ENCODE measurements at places on chromosomes 12 and 14.

DNA sequence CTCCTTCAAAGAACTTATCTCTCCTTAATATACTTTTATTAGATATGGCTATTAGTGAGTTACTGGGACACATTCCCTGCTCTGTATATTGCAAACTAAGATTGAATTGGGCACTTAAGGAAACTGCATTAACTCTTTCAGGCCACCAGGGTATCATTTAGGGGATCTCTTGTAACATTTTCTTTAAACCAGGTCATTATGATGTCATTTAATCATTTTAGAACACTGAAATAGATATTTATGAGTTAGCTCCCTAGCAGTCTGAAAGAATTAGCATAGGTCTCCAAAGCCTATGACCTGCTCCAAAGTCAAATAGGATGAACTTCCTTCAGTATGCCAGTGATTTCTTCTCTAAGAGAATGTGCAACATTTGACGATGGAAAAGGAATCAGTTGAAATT lies 506.9 kb downstream of the FOXG1 start:
- no peak for DNase-seq

DNA sequence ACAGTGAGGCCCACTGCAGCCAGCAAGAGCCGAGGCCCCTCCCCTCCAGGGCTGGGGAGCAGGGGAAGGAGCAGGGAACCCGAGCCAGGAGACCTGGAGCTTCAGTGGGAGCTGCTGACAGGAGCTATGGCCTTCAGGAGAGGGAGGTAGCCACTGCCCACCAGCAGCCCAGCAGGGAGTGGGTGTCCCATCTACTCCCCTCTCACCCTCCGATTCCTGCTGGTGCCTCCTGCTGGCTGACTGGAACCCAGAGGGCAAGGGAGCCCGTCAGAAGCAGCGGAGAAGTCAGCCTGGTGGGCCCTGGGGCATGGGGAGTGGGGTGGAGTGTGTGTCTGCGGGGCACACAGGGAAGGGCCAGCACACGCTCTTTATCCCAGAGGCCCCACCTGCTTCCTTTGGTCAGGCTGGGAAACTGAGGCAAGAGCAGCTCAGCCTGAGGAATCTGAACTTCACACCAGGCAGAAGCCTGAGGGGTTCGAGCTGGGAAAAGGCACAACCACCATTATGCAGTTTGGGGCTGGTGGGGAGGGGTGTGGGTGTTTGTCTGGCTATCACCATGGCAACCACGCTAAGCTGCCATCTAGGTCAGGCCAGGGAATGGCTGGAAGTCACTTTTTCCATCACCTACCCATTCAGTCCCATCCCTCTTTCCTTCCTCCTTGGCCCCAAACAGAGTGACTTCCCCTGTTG lies 36.8 kb upstream of the PLEKHG6 start:
- DNase-seq: no peak

DNA sequence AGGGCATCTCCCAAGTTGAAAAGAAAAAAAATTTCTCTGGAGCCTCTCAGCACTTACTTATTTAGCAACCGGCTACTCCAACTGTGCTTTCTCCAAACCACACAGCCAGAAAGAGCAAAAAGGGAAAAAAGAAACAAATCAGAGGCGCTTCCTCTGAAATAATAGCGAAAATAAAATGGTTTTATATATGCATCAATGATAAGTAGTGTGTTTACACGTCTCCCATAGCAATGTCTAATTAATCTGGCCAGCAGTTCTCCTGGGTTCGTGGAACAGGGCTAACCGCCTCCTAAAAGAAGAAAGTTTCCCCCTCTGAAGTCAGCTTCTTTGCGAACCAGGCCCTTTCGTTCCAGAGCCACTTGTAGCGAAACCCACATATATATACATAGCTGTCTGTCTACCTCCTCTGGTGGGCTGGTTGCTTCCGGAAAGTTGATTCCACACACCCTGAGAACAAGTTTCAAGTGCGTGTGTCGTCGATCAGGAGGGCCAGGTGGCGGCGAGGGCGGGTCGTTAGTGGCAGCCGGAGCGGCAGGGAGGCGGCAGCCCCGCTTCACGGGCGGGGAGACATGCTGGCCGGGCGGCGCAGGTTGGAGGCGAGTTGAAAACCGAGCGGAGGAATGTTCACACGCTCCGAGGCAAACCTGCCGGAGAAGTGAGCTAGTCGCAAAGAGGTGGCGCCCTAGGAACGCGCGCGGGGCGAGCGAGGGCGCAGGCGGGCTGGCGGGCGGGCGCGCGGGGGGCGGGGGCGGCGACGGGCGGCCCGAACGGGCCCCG lies 2.7 kb downstream of the PTHLH start:
- no peak for DNase-seq

DNA sequence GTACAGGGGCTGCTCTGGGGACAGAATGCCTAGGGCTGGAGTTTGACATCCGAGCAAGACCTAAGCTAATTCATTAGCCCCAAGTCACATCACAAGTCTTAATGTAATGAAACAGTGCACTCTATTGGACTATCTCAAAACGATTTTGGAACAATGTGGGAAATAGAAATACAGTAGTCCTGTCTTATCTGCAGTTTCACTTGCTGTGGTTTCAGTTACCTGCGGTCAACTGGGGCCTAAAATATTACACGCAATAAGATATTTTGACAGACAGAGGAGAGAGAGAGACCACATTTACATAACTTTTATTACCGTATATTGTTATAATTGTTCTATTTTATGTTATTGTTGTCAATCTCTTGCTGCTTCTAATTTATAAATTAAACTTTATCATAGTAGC lies 21.1 kb downstream of the MOAP1 start:
- DNase-seq: no peak

DNA sequence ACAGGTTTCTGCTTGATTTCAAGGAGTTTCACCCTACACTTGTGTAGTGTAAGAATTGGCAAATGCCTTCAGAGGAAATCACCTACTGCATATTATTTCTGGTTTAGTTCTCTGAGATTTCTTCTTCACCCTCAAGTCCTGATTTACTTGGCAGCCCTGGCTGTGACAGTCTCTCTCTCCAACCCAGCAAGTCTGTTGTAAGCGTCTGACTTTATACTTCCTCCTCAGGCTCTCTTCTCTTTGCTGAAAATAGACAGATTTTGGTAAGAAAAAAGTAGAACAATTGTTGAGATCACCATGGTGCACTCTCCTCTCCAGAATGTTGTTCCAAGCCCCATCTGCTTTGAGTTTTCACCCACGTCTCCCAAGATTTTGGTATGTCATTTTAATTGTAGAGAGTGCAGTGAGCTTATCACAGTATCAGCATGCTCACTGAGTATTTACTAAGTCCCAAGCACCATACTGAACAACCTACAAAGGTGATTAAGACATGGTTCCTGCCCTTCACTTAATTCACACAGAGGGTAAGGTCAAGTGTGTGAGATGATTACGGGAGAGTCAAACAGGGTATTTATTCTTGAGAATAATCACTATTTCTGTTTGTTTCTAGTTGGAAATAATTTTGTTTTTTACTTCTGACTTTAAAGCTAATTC lies 148.7 kb downstream of the MDGA2 start:
- no peak for DNase-seq

DNA sequence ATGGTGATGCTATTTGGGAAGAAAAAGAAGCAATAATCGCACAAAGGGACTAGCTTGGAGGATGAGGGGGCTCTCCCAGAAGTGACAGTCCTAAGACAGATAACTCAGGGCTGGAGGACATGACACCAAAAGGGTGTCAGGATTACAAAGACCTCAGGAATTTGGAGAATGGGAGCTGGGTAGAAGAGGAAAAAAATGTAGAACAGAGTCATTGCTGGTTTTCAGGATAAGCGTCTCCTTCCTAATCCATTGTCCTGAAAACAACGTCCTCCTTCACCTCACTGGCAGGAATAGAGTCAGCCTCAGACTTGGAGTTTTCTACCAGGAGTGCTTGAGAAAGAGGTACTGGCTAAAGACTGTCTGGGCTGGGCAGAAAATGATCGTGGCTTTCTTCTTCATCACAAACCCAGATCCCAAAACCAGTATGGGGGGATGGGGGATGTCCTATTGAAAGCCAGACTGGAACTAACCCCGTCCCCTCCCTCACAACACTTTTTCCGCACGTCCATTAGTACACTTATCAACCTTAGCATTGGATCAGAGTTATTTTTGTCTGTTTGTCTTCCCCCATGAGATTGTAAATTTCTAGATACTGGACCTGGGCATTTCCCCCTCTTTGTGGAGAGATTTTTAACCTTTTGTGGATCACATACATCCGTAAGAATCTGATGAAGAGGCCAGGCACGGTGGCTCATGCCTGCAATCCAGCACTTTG lies 14.3 kb downstream of the B4GALNT3 start:
- DNase-seq: no peak

DNA sequence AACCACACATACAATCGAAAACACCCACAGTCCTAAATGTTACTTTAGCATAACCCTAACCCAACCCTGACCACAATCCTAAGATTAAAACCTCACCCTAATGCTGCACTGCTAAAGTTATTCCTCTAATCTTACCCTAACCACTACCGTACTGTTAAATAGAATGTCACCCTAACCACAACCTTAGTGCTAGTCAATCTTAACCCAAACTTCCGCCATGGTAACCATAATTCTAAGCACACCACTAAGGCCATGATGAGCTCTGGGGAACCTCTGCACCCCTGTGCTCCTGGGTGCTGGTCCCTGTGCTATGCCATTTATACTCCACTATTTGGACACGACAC lies 38.0 kb downstream of the LTBP2 start:
- DNase-seq: no peak

DNA sequence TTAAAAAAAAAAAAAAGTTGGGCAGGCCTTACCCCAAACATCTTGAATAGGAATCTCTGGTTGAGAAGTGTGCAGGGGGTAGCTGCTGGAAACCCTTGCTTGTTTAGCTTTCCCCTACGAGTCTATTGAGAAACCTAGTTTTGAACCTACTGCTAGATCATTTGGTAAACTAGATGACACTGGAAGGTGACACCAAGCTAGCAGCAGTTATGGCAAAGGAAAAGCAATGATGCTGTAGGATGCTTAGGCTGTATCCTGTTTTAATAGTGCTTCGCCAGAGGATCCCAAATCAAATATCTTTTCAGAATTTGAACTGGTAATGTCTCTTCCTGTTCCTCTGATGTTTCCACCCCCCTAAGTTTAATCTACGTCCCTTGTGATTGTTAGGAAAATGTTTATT lies 5.5 kb upstream of the PCED1B start:
- no peak for DNase-seq

- DNase-seq: no peak
These were observed 9.4 kb downstream of the OR6C68 start for GRCh38 chr12:55501601-55502000.

DNA sequence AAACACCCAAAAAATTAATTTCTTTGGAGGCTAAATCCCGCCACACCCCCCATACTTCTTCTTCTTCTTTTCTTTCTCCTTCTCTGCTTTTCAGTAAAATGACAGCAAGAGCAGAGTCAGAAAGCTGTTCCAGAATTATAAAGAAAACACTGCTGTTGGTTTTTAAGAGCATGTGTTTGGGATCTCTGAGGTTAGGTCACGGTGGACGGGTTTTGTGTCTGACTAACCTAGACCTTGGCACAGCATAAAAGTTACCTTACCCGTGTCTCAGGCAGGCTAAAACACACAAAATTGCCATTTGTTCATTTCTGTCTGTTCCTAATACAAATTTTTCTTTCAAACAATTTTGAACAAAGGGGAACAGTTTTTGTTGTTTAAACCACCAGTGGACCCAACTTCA lies 540.8 kb downstream of the NRXN3 start:
- no peak for DNase-seq

- no peak for DNase-seq
These were observed 23.9 kb downstream of the TC2N start for GRCh38 chr14:91843437-91843836.

GRCh38 chr14:100384277-100384676 lies 61.1 kb downstream of the SLC25A47 start:
- no peak for DNase-seq

Measured in GOT3 (cell line).